Stimulated activated CD8-positive, alpha-beta memory T cell treated with anti-CD3 and anti-CD28 coated beads, Interleukin-7, amount 100 ng/mL, for 24 hours (primary cell): ENCODE measurements at places on chromosomes 5 and 9.

- no peak for DNase-seq
Observed at GRCh38 chr9:136564379-136564988, 18.6 kb upstream of the NOTCH1 start.

DNA sequence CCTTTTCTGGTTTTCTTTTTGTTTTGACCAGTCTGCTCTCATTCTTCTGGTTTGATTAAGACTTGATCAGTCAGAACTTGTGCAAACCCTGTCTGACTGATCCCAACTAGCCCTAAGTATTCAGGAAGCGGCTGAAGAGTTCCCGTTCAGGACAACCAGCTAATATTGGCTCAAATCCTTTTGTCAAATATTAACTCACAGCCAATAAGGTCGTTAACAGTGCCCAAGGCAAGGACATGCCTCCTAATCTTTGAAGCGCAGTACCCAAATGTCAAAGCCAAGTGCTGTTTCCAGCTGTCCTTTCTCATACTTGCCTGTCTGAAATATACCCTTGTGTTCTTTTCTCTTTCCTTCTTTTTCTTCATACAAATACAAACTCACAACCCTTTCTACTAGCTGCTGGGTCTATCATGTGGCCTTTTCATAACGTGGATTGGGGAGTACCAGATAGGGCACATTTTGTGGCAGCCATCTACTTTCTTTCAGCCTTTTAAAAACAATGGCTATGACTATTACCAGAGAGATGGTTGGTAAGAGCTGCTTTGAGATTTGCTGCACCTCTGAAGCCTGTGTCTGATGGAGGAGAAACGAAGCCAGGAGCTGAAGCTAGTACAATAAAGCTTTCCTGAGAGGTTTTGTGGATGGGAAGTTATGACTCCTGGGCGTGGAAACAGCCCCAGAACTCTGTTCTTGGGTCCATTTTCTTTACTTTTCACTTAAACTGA lies 266.4 kb upstream of the ZNF608 start:
- no peak for DNase-seq

GRCh38 chr5:1054799-1055775 lies 46.5 kb downstream of the NKD2 start:
- no peak for DNase-seq

GRCh38 chr9:129150122-129150521 lies 27.9 kb downstream of the IER5L start:
- DNase-seq = no peak

GRCh38 chr5:16931334-16932110 lies 4.6 kb downstream of the MYO10 start:
- no peak for DNase-seq

GRCh38 chr5:124285071-124285470 lies 461.4 kb downstream of the ZNF608 start:
- DNase-seq = no peak
